Mesenteric fat pad (tissue), 1 donor: ENCODE measurements at places on chromosomes 12 and 14.

DNA sequence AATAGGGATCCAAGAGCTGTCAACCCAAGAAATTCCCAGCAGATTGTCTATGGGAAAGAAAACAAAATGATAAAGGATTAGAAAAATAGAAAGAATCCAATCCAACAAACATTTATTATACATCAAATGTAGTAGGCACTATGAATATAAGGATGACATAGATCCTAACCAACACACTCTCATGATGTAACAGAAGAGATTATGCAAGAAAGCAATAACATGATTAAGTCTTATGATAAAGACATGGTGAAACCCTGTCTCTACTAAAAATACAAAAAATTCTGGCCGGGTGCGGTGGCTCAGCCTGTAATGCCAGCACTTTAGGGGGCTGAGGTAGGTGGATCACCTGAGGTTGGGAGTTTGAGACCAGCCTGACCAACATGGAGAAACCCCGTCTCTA lies 2.7 kb downstream of the MED6 start:
- DNase-seq = no peak

DNA sequence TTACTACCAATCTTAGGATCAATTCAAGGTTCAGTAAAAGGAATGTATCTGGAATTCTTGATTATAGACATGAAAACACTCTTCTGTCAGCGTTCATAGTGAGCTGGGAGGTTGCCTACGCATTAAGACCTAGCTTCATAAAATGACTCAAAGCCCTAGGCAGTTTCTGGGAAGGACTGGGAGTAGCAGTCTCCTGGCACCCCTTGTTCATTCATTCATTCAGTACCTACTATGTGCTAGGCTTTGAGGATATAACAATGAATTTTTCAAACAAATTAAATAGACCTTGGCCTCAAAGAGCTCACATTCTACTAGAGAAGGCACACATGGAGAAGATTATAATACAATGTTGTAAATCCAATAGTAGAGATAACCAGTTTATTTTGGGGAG lies 46.1 kb downstream of the MDM2 start:
- no peak for DNase-seq

DNA sequence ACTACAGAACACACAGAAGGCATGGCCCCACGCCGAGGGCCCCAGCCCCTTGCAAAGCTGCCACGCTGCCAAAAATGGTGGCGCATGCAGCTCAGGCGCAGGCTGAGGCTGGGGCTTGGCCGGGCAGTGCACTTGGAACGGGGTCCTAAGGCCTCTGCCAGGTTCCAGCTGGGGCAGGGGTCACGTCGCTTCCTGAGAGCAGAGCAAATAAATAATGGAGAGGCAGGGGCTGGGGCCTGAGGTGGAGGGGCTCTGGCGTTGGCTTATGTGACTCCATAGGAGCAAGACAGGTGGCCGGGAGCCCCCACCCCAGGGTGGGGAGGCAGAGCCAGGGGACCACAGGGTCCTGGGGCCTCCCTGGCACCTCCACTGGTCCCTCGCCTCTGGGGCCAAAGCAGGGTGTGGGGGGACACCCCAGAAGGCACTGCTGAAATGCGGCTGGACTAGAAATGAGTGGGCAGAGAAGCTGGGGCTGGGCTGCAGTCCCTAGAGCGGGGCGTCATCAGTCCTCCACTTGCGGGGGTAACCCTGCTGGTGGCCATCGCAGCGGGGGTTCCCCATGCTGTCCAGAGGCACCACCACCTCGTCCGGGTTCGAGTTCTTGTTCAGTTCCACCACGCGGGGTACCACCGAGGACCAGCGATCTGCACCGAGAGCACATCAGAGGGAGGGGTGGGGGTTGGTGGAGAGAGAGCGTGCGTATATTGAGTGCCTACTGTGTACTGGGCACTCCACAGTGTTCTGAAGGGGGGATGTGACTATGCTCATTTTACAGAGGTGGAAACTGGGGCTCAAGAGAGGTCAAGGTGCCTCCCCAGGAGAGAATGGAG lies 49.8 kb downstream of the TRPV4 start:
- DNase-seq = no peak

DNA sequence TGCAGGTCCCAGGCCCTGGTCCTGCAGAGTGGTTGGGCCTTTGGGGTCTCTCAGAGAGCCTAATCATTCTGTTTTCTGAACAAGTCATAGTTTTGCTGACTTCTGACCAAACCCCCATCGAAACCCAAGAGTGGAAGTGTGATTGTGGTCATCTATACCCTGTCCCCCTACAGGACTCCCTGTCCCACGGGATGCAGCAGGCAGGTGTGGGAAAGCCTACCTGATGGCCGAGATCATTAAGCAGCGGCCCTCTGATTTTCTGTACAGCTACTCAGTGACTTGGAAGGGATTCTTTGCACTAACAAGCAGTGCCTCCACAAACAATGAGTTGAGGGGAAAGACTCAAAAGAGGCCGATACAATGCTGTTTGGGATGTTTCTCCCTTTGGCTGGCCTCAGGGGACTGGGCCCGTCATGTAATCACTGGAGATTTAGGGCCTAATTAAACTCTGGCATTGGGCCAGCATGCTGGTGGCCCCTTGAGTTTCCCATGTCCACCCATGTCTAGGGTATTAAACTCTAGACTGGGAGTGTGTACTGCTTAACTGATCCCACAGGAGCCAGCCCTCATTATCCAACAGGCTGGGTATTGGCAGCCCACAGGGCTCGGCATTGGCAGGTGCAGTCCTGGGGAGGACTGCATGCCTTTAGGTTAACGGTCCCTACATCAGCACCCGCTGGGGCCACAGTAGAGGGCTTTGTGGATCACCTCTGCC lies 192.8 kb downstream of the ZFP36L1 start:
- DNase-seq = no peak

GRCh38 chr14:96536807-96537206 lies 34.6 kb downstream of the PAPOLA start:
- DNase-seq = no peak

DNA sequence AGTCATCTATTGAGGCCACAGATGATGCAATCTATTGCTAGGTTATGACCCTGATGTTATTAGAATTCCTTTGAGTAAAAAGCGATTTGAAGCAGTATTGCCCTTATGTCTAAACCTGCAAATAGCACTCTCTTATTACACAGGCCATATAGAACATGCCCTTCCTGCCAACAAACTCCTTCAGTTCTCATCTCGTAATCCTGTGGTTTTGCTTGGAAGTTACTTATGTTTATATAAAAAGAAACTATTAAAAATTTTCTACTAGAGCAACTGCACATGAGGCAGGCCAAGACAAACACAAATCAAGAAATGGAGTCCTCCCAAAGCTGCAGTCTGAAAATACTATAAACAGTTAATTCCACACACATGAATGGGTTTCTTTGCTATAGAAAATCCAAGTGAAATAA lies 1200.2 kb downstream of the LRFN5 start:
- DNase-seq = no peak

- DNase-seq = no peak
Measured at GRCh38 chr12:42277396-42278127, 39.5 kb upstream of the YAF2 start.

DNA sequence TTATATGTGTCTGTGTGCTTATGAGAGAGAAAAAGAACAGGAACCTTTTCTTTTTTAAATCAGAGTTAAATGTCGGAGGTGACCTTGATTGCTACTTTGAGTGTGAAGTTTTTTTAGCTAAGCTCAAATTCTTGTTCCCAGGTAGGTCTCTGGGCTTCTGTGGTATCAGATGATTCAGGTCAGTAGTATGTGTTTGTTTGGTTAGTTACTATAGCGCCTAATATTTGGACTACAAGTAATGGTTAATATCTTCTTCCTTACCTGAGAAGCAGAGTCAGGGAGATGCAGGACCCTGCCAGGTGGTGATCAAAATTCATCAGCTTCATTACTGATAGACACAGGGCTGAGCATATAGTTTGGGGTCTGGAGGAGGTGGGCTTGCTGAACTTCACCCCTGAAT lies 30.8 kb downstream of the ADCK1 start:
- DNase-seq = no peak

DNA sequence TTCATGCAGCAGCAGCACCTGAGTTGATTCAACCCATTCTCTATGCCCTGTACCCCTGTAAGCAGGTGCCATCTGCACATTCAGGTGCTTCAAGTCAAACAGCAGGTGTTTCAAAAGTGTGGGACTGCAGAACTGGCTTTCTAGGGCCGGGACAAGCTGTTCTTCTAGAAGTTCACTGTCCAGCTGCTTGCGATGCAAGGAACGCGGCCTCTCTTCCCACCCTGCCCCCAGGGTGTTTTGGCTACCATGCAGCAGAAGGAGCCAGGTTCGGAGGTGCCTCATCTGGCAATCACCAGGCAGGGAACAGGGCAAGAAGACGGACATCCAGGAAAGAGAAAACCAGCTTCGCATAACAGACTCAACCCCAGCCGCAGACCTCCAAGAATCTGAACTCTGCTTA lies 35.2 kb downstream of the TMEM132D start:
- DNase-seq = no peak

DNA sequence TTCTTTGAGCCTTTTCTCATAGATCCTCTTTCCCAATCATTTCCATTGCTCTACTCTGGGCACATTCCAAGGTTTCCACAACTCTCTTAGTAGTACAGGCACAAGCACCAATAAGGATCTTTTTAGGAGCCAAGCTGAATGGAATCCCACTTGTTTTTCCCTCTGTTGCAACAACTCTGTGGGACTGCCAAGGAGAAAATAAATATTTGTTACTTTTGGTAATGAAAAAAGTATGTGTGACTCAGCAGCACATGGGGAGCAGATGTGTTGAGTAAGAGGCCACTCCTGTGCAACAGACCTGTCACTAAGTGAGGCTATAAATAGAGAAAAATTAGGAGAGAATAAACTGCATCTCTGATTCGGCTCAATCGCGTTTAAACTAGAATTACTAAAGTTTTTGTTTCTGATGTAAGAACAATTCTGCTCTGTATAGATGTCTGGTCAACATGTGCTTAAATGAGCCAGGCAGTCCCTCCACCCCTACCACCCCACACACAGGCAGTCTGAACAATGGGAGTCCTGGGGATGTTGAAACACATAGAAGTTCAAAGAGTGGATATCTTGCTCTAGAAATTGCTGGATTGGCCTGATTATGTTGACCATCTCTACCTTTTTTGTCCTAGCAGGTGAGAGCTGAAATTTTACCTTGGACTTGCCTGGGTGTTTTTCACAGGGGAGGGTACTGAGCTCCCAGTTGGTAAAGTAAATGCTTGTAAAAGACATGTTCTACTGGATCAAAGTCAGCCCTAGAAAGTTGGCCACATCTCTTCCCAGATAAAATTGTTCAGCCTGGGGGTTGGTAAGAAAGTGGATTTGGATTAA lies 244.3 kb upstream of the NOVA1 start:
- no peak for DNase-seq

- no peak for DNase-seq
Measured at GRCh38 chr14:61025251-61026223, 44.5 kb downstream of the SLC38A6 start.

GRCh38 chr12:51362307-51362706 lies 15.8 kb upstream of the CELA1 start:
- DNase-seq = no peak

DNA sequence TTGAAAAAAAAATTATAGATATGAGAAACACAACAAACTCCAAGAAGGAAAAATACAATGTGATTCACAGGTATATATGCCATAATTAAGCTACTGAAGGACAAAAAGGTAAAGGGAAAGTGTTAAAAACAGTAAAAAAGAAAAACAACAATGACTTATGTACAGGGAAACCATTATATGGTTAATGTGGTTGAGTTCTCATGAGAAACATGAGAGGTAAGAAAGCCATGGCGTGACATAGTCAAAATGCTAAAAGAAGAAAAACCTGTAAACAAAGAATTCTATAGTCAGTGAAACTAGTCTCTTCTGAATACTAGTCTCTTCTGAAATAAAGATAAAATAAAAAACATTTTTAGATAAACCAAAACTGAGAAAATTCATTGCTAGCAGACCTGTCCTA lies 109.1 kb downstream of the NEDD1 start:
- no peak for DNase-seq

GRCh38 chr12:89211456-89211855 lies 140.8 kb downstream of the DUSP6 start:
- DNase-seq = no peak

DNA sequence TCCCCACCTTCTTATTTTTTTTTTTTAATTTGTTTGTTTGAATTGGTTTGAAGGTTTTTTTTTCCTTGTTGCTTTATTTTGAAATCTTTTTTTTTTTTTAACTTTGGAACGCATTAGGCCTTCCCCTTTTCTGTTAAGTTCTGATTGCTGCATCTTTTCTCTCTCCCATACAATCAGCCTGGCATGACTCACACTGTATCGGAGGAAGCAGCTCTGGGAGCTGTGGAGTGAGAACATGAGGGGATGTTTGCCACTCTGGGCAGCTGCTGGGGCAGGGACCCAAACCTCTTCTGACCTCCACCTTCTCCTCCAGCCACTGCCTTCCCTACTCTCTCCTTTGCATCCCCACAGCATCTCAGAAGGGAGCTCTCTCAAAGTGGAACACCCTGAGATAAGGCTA lies 160.3 kb upstream of the FKBP4 start:
- no peak for DNase-seq

GRCh38 chr12:8052679-8053078 lies 13.5 kb downstream of the C3AR1 start:
- no peak for DNase-seq

DNA sequence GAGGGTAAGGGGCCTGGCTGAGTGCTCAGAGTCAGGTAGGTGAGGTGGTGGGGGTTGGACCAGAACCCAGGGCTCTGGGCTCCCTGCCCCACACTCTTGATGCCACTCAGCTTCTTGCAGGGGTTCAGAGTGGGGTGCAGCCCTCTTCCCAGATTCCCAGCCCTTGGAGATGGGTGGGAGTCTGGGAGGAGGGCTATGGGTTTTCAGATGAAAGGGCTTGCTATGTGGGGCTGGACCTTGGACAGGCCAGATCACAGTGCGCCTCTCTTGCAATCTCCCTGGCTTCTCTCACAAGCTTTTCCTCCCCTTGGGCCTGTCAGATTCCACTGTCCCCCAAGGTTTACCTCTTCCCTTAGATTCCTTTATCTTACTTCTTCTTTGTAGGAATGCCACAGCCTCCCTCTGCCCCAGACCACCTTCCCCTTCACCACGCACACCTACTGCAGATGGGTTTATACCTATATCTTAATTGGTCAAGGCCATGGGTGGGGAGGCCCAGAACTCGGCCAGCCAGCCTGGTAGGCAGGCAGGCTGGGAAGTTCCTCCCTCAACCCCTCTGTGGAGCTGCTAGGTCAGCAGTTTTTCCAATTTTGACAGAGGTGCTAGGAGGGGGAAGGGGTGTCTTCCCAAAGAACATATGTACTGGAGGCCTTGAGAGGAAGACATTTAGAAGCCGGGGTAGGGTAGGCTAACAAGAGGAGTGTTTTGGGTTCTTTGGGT lies 1.4 kb downstream of the NYNRIN start:
- DNase-seq = no peak

DNA sequence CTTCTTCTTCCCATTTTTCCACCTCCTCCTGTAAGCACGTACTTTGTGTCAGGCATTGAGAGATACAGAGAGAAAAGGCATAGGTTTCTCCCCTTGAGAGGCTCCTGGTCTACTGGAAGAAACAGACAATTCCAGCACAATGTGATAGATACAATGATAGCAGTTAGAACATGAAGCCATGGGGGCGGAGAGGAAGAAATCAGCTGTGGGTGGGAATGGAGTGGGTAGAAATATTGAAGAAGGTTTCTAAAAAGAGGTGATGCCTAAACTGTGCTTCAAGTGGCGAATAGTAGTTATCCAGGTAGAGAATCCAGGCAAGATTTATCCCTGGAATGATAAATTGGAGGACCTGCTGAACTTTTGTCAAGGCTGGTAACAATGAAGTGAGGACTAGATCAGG lies 528.8 kb downstream of the NRXN3 start:
- DNase-seq = no peak
